ENCODE measurements at places on chromosomes 16 and 17. TPM values are rescaled to one million over a fixed set of nuclear protein-coding genes. Genes with fewer than 3 reads are reported as not detected.

DNA sequence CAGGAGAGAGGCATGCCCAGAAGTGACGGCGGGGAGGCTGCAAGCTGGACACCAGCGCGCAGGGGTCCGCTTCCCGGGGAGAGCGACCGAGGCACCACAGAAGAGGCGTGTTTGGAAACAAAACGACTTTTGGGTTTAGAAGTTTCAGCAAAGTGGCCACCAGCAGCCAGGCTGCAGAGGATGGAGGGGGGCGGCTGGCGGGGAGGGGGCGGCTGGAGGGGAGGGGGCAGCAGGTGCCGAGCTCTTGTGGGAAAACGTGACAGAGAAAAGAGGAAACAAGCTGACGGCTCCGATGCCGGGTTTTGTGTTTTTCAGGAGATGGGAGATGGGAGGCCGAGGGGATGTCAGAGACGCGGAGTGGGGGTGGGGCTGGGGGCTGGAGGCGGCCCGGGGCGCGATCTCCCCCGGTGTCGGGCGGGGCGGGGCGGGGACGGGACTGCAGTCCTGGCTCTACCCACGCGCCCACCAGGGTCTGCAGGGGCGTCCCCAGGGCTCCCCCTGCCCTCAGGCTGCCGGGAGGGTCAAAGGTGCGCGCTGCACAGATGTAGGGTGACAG is 32.1 kb upstream of the RPH3AL start:
- DNase-seq: no peak

DNA sequence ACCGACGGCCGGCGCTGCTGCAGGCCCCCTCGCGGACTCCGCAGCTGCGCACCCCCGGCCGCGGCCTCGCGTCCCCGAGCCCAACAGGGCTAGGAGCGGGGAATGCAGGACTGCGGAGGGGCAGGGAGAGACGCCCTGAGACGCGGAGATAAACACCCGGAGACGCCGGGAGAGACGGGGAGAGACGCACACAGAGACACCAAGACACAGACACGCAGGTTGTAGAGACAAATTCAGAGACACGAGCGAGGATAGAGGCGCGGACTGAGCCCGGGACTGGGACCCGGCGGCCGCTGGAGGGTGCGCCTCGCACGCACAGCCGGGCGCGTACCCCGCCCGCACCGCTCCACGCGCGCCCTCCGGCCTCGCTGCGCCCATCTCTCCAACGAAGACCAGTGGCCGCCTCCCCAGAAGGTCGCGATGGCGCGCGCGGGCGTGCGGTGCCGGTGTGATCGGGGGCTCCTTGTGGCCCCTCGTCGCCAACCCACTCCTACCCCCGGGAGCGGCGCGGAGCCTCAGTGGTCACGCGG is 902 bp downstream of the STAC2 start:
- no peak for DNase-seq

The CLEC18C gene
- not detected for total RNA-seq

GRCh38 chr17:61323909-61324868 is 75.5 kb upstream of the TBX2 start:
- no peak for DNase-seq

- no peak for DNase-seq
Measured at GRCh38 chr16:1651094-1651973, 26.7 kb upstream of the JPT2 start.

- no peak for DNase-seq
Measured at GRCh38 chr17:34219405-34219804, 35.7 kb upstream of the CCL2 start.

- DNase-seq: no peak
Measured at GRCh38 chr17:63529711-63530556, 6.8 kb downstream of the KCNH6 start.

GRCh38 chr17:73186283-73187050 is 6.4 kb upstream of the COG1 start:
- no peak for DNase-seq
